ENCODE measurements at places on chromosomes 4 and X.

DNA sequence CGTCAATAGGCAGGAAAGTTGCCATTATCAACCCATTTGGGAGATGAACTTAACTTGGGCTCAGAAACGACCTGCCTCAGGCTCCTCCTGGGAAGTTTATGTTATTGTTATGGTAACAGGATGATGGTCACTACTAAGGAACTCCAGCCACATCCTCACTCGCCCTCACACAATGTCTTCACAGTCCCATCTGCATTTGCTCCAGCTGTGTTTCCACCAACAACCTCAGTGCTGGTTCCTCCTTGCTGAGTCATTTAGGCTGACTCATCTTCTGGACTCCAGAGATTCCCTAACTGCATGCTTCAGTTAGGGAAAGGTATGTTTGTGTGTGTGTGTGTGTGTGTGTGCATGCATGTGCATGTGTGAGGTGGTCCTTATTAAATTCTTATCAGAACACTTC is 293.4 kb upstream of the BOD1L1 start:
- no peak for DNase-seq

- DNase-seq = no peak
Measured at GRCh38 chrX:119340606-119341205, 58.4 kb upstream of the SLC25A43 start.

GRCh38 chrX:155231163-155231562 is 14.9 kb downstream of the VBP1 start:
- no peak for DNase-seq

- no peak for DNase-seq
Measured at GRCh38 chr4:105186701-105187161, 40.1 kb downstream of the TET2 start.

- DNase-seq = no peak
Measured at GRCh38 chrX:27519226-27519625, 56.1 kb upstream of the PPP4R3C start.

- no peak for DNase-seq
Measured at GRCh38 chr4:172356016-172356415, 542.8 kb downstream of the GALNTL6 start.

- DNase-seq = peak; percentile 82
Measured at GRCh38 chr4:173169428-173170181, 994 bp downstream of the GALNT7 start.

DNA sequence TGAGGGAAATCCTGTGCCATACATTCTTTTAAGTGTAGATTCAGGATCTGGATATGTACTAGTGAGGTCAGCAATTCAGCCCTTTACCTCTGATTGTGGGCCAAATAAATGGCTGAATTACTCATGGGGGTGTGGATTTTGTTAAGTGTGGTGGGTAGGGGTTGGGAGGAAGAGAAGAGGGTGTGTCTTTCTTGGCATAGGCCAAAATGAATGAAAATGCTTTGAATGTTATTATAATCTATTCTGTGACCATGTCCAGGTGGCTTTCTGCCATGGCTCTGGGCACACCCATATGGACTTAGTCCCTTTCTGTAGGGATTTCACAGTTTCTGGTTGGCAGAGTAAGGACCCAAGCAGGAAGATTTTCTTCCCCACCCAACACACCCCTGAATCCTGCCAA is 244.3 kb downstream of the CBR4 start:
- no peak for DNase-seq

GRCh38 chr4:38967260-38968095 is 64.7 kb downstream of the TMEM156 start:
- no peak for DNase-seq

DNA sequence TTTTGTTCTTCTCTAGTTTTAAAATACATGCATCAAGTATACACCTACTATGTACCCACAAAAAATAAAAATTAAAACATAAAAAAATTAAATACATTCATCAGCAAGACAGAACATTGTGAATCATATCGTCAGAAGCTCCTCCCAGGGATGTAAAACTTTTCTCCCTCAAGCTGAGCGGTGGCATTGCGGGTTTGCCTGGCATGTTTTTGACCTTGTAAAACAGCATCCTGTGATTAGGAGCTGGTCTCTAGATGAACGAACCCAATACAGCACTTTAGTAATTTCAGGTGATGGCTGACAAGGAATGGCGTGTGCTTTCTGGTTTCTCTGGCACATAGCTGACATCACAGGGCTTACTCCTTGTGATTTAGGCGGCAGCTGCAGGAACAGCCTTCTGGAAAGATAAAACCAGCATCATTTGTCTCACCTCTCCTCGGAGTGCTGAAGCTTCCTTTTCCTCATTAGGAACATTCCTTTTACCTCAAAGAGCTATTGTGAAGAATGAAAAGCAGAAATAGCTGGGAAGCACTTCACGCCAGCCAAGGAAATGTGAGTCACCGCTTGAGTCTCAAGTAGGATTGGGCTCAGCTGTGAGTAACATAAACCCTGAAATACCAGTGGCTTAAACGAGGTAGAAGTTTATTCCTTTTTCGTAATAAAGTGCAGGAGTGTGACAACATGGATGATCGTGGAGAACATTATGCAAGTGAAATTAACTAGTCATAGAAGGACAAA is 44.3 kb downstream of the NYX start:
- DNase-seq = no peak

DNA sequence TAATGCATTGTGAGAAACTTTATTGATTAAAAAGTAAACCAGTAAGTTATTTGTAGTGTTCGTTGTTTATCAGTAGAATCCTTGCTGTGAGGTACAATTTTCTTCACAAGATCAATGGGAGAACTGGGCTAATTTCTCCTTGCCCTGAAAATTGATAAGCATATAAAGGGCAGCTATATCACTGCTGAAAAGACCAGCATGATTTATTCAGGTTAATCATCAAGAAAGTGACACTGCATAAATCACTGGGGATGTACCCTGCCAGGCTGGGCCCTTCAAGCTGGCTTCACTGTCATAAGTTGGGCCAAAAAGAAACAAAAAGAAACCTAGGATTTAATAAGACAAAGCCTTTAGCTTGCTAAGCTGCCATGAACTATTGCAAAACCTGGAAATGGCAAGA is 746.7 kb downstream of the STPG2 start:
- DNase-seq = no peak

- DNase-seq = no peak
Measured at GRCh38 chr4:6381571-6382123, 90.8 kb downstream of the PPP2R2C start.

DNA sequence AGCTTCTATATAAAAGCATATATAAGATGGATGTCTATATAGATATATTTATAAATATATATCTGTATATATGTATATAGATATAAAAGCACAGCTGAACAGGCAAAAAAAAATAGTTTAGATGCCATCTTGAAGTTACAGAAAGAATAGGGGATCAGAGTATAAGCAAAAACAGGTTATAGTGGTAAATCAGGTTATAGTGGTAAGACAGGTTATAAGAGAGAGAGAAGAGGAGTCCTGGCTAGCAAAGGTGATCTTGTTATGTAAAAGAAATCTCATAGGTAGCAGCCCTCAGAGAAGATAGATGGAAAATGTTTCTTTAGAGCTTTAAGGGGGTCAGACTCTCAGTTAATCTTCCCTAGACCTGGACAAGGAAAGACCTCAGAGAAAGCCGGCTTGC is 1263.1 kb downstream of the PCDH7 start:
- DNase-seq = no peak

DNA sequence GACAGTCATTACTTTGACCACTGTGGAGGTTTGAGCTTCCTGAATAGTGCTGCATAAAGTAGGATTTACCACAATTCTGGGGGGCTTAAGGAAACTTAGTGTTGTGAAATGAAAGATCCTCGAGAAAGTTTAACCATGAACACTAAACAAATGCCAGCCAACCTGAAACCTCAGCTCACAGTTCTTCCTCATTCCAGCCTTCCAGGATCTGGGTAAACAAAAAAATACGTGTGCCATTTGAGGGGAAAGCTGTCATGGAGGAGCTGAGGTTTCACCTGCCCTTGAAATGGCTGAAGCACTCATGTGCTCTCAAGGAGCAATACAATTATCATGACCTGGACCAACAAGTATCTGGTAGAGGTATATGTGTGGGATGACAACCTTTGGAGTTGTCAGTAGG is 142.7 kb downstream of the NPNT start:
- DNase-seq = no peak

DNA sequence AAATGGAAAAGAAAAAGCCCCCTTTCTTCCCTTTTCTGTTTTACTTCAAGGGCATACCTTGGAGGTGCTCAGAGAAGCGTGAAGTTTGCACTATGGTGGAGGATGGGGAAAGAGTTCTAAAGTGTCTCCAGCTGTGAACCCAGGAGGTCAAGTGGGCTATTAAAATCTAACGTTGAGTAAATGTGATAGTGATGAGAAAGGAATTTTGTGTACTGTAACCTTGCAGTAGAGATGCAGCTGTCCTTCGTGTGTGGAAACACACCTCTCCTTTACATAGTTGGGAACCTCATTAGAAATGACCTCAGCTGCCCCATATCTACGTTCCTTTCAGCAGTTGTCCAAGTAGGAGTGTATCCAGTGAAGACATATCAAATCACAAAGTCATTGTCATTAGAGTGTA is 26.5 kb downstream of the ADH5 start:
- no peak for DNase-seq

- no peak for DNase-seq
Measured at GRCh38 chr4:74218201-74218600, 60.3 kb downstream of the MTHFD2L start.

- no peak for DNase-seq
Measured at GRCh38 chr4:120395746-120396145, 329.1 kb upstream of the MAD2L1 start.

- no peak for DNase-seq
Measured at GRCh38 chr4:141807103-141807891, 170.9 kb downstream of the IL15 start.

- DNase-seq = no peak
Measured at GRCh38 chr4:77202491-77202890, 45.5 kb downstream of the CCNG2 start.

GRCh38 chrX:100435726-100436125 is 25.7 kb upstream of the PCDH19 start:
- DNase-seq = no peak

DNA sequence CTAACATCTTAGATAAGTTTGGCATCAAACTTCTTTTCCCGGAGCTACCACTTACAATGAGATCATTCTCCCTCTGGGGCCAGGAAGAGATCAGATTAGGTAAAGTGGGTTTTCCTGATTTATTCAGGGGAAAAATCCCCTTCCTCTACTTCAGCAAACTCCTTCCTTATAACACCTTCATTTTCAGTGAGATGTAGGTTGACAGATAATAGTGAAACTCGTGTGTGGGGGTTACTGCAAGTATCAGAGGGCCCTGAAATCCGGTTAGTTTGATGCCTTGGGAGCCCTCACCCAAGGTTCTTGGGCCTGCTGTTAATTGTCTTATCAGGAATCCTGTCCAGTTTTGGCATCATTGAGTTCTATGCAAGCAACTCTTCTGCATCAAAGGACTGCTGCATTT is 10.8 kb downstream of the FTHL17 start:
- no peak for DNase-seq

DNA sequence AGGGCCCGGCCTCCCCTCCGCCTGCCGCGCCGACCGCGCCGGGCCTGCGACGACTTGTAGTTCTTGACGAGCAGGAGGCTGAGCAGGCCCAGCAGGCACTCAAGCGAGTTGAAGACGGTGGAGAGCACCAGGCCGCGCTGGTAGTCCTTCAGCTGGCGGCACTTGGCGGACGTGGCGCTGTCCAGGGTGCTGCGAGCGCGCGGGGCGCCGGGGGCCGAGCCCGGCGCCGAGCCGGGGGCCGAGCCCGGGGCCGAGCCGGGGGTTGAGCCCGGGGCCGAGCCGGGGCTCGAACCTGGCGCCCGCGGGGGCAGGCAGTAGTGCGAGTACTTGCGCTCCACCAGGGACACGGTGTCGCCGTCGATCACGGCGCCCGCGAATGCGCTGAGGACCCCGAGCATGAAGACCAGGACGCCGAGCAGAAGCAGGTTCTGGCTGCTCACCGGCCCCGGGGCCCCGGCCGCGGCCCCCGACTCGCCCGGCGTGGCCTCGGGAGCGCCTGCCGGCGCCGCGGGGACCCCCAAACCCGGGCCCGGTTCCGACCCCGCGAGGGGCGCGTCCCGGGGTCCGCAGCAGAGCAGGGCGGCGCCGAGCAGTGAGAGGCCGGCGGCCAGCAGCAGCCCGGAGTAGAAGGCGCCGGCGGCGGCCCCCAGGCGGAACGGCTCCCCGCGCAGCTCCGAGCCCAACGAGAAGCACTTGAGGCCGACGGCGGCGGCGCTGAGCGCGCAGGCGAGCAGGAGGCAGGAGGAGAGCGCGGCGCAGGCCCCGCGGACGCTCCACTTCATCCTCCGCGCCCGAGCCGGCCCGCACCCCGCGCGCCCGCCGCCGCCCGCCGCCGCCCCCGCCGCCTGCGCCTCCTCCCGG is 584 bp downstream of the TMEM271 start:
- no peak for DNase-seq

DNA sequence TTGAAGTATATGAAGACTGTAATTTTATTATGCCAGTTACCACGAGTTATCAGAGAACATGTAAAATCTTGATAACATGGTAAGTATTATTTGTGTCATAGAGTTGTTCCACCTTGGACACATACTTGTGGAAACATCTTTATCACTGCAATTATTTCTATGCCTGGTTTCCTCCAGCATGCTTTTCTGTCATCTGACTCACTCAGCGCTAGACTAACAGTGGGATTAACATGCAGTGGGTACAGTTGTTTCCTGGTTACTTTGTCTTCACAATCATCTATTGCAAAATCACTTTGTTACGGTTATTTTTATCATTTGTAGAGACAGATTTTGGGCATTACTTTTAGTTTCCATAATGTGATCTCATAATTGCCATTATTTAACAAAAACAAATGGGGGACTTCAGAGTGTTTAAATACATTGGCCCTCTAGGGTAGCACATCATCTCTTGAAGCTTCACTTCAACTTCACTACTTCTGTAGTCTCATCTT is at the start of gene STATH:
TSS of gene STATH (plus strand) at position 441 of the 491 bp plus-strand sequence. CDS start 2,472 bp downstream, outside the sequence.
- DNase-seq = no peak

GRCh38 chr4:122621016-122621507 is at the start of gene IL21:
IL21 (minus strand) TSS chr4:122621066; CDS start chr4:122621011, 55 bp downstream.
- no peak for DNase-seq

- no peak for DNase-seq
Measured at GRCh38 chrX:150569155-150569477, 695 bp downstream of the MTM1 start.

Measured in coronary artery (tissue), 2 donors.